ENCODE measurements at places on chromosomes 2 and 18.

DNA sequence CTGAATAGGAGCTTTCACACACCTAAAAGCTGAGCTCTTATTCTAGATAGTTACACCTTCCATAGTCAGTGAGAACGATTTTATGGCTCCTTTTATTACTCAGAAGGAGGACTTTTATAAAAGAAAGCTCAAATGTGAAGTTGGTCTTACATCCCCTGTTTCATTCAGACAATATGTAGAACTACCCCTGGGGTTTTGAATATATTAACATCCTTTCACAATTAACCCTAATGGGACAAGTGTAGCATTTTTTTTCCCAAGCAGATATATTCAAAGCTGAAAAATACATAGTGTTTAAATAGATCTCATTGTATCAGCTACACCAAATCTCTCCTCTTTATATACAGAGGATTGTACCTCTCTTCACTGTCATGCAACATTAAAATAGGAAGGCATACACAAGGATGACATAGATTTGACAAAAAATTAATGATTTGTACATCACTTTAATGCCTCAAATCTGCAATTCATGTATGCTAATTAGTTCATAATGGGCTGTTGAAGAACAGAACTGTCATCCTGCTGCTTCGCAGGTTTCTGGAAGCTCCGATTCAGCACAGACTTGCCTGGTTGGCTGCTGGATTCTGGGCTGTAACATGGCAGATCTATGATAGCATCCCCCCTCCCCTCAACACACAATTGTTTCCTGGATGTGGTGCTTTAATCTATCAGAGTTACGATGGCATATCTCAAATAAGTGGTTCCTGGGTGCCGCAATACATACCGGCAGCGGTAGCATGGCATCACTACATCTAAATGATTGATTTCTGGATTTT, 129.7 kb upstream of the PARD3B start:
- DNase-seq, result no peak

- no peak for DNase-seq
These were observed 549.0 kb upstream of the SLC8A1 start for GRCh38 chr2:41000906-41001305.

DNA sequence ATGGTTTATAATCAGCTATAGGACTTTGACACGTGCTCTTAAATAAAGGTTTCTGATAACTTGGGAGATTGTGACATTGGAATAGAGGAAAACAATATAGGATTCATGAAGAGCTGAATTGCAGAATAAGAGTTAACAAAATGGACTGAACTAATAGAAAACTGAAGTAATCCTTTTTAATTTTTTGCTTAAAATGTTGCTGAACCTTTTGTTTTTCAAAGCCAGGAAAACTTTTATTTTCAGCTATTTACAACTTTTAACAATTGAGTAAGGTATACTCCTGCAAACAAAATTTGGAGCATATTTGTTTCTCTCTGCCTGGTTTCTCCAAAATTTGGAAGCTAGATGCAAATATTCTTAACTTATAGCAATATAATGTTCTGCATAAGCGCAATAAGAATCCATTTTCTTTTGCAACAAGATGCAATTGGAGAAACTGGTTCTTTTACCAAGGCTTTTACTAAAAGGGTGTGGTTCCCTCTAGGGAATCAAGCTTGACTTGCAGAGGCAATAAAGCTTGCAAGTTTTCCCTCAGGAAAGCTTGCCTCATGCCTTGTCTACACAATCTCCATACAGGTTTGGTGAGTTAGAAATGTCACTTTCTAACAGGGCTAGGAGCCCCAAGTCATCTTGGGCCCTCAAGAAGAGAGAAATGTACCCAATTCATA, 10.3 kb upstream of the PDK1 start:
- DNase-seq, result no peak

GRCh38 chr2:54577035-54577434, 120.9 kb downstream of the SPTBN1 start:
- DNase-seq, result no peak

- no peak for DNase-seq
These were observed 91.4 kb upstream of the AQP4 start for GRCh38 chr18:26956863-26957262.

DNA sequence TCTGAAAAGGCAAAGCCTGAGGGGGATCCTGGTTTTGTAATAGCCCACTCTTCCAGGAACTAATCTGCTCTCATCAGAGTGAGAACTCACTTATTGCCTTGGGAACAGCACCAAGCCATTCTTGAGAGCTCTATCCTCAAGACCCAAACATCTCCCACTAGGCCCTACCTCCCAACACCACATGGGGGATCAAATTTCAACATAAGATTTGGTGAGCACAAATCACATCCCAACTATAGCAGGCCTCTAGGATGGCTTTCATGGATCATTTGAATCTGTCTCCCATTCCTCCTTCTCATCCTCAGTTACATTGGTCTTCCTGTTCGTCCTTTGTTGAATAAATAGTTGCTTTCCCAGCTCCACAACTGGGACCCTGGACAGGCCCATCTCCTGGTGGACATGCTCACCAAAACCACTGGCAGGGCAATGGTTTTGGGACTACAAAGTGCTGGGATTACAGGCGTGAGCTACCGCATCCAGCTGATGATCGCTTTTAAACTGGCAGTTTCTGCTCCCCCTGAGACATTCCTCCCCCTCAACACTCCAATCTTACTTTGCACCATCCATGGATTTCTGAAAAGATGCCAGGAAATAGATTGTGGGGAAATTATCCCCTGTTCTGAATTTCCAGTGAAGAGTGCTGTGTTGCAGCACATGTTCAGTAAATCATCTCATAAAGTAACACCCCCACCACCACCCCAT, 42.6 kb downstream of the MCFD2 start:
- no peak for DNase-seq

Data from amniotic epithelial cell (primary cell).